ENCODE measurements at places on chromosomes 11 and 22.

DNA sequence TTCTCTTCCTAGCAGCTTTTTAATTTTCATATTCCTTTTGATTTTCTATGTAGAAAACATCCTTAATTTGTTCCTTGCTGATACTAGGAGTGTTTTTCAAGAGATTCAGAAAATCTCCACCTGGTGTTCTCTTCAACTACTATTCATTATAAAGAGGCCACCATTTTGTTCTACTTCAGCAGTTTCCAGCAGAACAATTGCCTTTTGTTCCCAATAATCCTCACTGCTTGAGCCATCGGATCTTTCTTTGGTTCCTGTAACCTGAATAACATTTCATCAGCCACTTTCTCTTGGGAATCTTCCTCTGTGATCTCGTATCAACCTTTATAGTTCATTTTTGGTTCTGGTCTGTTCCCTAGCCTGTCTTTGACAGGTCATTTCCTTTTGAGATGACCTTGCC lies 1.8 kb upstream of the OR10A5 start:
- no peaks in the 10 kb centered on the region for H3K36me3 ChIP-seq
- H3K4me1 ChIP-seq, result no peaks in the 10 kb centered on the region
- no peak overlapping the region for H3K4me3 ChIP-seq
- no peak for DNase-seq

DNA sequence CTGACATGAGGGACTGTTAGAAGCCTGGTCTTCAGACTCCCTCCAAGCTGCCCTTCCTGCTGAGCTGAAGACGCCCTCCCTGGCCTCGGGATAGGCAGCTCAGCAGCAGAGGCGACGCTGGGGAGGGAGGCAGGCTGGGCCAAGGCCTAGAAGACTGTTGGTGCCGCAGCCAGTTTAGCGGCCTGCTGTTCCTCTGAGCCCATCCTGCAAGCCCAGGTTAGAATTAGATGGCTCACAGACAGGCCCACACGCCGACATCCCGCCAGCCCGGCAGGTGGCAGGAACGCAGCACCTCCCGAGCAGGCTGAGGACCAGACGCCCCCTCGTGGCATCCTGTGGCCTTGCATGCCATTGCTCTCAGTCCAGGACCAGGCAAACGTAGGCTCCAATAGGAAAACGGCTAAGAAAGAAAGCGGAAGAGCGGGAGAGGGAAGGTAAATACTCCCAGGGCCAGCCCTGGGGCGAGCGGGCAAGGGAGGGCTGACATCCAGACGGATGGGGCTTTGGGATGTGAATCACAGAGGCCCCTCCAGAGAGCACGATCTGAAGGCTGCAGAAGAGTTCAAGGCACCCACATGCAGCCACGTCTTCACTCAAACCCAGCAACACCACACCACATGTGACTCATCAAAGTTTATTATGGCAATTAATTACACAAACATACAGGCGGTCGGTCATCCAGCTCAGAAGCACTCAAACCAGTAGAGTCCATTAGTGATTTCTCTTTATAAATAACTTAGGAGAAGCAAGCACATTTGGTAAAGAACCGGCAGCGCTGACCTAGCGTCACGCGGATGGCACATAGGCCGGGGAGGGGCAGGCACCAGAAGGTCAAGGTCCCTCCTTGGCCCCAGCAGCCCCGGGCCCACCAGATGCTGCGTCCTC lies 27.6 kb downstream of the CD5 start:
- H3K4me3 ChIP-seq, result peak overlapping the region; percentile 49
- peak overlapping the region; percentile 82 for H3K27ac ChIP-seq
- H3K4me1 ChIP-seq, result peaks cover 30% of the 10 kb centered on the region
- peak; percentile 85 for DNase-seq
- H3K36me3 ChIP-seq, result peaks cover 10% of the 10 kb centered on the region
- no peaks in the 10 kb centered on the region for H3K27me3 ChIP-seq

GRCh38 chr11:116427337-116427902 lies 345.4 kb downstream of the BUD13 start:
- H3K27me3 ChIP-seq, result peaks cover 7% of the 10 kb centered on the region
- no peak overlapping the region for H3K27ac ChIP-seq
- H3K36me3 ChIP-seq, result no peaks in the 10 kb centered on the region
- no peaks in the 10 kb centered on the region for H3K4me1 ChIP-seq
- DNase-seq, result no peak

- no peaks in the 10 kb centered on the region for H3K36me3 ChIP-seq
- H3K4me1 ChIP-seq, result no peaks in the 10 kb centered on the region
- peaks cover 20% of the 10 kb centered on the region for H3K27me3 ChIP-seq
Measured at GRCh38 chr11:133153031-133153430, 379.3 kb downstream of the OPCML start.

DNA sequence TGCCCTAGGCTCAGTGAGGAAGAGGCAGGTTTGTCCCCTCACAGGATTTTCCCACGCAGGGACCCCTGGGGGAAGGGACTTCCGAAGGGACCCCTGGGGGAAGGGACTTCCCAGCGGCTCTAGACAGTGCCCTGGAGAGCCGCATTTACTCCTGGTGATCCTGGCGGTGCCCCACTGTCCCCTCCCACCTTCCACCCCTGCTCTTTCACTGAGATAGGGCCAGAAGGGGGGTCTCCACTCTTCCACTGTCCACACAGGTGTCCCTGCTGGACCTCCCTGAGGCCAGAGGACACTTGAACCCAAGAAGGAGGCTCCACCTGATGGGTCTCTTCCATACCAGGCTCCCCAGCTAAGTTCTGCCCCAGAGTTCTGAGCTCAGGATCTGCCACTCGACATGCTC lies 1333.9 kb downstream of the BRD1 start:
- no peaks in the 10 kb centered on the region for H3K4me1 ChIP-seq
- no peak for DNase-seq
- peaks cover 23% of the 10 kb centered on the region for H3K27me3 ChIP-seq

GRCh38 chr11:30358536-30358935 lies 35.6 kb downstream of the ARL14EP start:
- no peak overlapping the region for H3K4me3 ChIP-seq
- no peaks in the 10 kb centered on the region for H3K27me3 ChIP-seq
- H3K4me1 ChIP-seq, result no peaks in the 10 kb centered on the region
- peaks cover 2% of the 10 kb centered on the region for H3K36me3 ChIP-seq
- H3K27ac ChIP-seq, result no peak overlapping the region

- H3K27me3 ChIP-seq, result no peaks in the 10 kb centered on the region
- H3K36me3 ChIP-seq, result peaks cover 65% of the 10 kb centered on the region
- DNase-seq, result no peak
- H3K4me1 ChIP-seq, result peaks cover 25% of the 10 kb centered on the region
- H3K4me3 ChIP-seq, result no peak overlapping the region
- no peak overlapping the region for H3K27ac ChIP-seq
Measured at GRCh38 chr22:31646186-31647019, 15.6 kb downstream of the PISD start.

- H3K36me3 ChIP-seq, result no peaks in the 10 kb centered on the region
- no peaks in the 10 kb centered on the region for H3K4me1 ChIP-seq
- H3K27ac ChIP-seq, result no peak within 1 kb of the TSS
- DNase-seq, result no peak
- peaks cover 42% of the 10 kb centered on the region for H3K27me3 ChIP-seq
Measured at GRCh38 chr11:62984451-62984991, at the start of gene SLC22A6. SLC22A6 (minus strand) TSS chr11:62984967; CDS start chr11:62984690, 277 bp downstream.

DNA sequence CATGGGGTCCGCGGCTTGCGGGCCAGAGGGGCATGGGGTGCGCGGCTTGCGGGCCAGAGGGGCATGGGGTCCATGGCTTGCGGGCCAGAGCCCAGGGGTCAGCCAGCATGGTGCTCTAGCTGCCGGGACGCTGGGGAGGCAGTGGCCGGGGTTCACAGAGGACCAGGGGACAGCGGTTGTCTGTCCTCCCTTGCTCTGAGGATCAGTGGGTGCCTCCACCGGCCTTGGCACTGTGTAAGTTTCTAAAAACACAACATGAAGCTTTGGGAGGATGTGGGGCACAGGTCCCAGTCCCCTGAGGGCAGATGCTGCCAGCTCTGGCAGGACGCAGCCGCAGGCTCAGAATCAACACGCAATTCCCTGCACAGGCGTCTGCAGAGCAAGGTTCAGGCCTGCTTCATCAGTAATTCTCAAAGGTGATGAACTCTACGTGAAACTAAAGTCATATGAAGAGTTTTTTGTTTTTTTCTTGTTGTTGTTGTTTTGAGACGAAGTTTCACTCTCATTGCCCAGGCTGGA lies 3.0 kb downstream of the MLC1 start:
- no peak overlapping the region for H3K27ac ChIP-seq
- no peak for DNase-seq
- peaks cover 13% of the 10 kb centered on the region for H3K4me1 ChIP-seq
- H3K36me3 ChIP-seq, result no peaks in the 10 kb centered on the region
- no peaks in the 10 kb centered on the region for H3K27me3 ChIP-seq

GRCh38 chr22:39150848-39151215 lies 1.6 kb downstream of the CBX7 start:
- H3K36me3 ChIP-seq, result peaks cover 4% of the 10 kb centered on the region
- no peak for DNase-seq
- H3K27ac ChIP-seq, result peak overlapping the region; percentile 92
- peaks cover 2% of the 10 kb centered on the region for H3K27me3 ChIP-seq
- peak overlapping the region; percentile 80 for H3K4me3 ChIP-seq

DNA sequence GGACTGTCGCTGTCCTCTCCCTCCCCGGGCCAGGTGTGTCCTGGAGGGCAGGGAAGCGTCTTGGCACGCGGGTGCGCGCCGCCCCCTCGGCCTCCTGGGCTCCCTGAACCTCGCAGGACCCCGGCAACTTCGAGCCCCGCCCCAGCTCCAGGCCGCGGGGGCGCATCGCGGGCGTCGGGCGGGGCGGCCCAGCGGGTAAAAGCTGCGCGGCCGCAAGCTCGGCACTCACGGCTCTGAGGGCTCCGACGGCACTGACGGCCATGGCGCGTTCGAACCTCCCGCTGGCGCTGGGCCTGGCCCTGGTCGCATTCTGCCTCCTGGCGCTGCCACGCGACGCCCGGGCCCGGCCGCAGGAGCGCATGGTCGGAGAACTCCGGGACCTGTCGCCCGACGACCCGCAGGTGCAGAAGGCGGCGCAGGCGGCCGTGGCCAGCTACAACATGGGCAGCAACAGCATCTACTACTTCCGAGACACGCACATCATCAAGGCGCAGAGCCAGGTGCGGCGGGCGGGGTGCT lies at the start of gene CST6:
Gene CST6, plus strand, starts transcription at position 224 of the 519 bp plus-strand sequence. Its CDS starts 37 bp downstream, at position 261.
- H3K4me1 ChIP-seq, result peaks cover 3% of the 10 kb centered on the region
- H3K4me3 ChIP-seq, result peak within 1 kb of the TSS; percentile 43
- DNase-seq, result peak; percentile 54
- H3K27ac ChIP-seq, result no peak within 1 kb of the TSS
- H3K36me3 ChIP-seq, result no peaks in the 10 kb centered on the region
- peaks cover 10% of the 10 kb centered on the region for H3K27me3 ChIP-seq

DNA sequence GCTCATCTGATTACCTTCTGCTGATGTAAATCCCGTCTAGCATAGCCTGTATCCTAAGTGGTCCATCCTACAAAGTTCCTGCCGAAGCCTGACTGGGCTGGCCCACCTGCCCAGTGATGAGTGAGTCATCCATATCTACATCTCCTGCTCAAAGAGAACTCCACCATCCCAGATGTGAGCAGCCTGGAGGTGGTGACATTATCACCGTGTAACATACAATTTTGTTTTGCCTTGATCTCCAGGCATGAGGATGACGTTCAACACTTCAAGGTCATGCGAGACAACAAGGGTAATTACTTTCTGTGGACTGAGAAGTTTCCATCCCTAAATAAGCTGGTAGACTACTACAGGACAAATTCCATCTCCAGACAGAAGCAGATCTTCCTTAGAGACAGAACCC lies 5.6 kb downstream of the TMA7B start:
- H3K27ac ChIP-seq, result peak overlapping the region; percentile 51
- H3K36me3 ChIP-seq, result peaks cover 48% of the 10 kb centered on the region
- no peak for DNase-seq

DNA sequence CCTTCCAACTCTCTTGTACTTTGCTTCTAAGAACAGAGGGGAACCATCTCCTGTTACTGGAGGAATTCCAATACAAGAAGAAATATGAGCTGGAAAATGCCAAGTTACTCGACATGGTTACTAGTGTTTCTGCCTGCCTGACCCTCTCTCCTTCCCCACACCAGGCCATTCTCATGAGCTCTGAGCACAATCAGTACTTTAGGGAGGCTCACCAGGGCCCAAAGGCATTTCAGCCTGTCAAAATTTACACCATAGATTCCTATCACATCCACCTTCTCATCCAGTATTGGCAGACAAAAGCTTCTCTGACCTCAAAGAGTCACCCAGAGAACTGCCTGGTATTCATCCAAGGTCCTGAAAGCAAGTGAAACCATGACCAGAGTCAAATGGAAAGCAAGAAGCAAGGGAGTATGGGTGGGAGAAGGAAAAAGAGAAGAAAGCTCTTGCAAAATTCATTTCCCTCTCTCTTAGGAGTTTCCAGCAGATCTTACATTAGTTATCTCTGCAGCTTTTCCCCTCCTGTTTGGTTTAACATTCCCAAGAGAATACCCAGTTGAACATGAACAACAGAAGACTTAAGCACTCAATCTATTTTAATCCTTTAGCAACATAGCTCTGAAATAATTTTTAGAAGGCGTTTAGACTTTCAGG lies 58.7 kb upstream of the NCAM1 start:
- no peaks in the 10 kb centered on the region for H3K36me3 ChIP-seq
- peaks cover 1% of the 10 kb centered on the region for H3K4me1 ChIP-seq
- no peak overlapping the region for H3K27ac ChIP-seq
- DNase-seq, result no peak

DNA sequence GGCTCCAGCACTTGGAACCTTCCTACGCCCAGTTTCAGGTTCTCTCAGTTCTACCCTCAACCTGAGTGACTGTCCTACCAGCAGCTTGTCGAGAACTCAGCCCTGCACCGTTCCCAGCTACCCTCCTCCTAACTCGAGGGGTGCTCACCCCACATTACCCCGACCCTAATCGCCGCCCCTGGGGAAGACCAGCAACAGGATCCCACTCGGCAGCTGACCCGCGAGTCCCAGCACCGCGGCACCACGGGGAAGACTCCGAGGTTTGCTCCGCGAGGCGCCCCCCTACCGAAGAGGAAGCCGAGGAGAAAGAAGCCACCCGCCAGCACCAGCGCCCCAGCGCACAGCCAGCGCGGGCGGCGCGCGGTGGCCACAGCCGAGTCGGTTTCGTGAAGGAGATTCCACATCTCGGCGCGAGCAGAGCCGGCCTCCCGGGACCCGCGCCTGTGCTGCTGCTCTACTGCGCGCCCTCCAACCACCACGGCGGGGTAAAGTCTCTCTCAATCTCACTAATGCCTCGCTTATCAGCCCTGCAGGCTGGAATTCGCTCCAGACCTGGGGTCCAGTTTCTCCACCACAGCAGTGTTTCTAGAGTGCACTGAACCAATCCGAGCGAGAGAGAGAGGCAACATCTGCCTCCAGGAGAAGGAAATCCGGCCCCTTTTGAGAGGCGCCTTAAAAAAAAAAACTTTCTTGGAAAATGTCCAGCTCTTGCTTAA lies at the start of gene FOLH1:
Gene FOLH1, minus strand, starts transcription at position 597 of the 716 bp plus-strand sequence. Its CDS starts 193 bp downstream, at position 404.
- peaks cover 4% of the 10 kb centered on the region for H3K27me3 ChIP-seq
- no peak within 1 kb of the TSS for H3K27ac ChIP-seq
- no peak within 1 kb of the TSS for H3K4me3 ChIP-seq
- no peaks in the 10 kb centered on the region for H3K4me1 ChIP-seq
- H3K36me3 ChIP-seq, result no peaks in the 10 kb centered on the region

DNA sequence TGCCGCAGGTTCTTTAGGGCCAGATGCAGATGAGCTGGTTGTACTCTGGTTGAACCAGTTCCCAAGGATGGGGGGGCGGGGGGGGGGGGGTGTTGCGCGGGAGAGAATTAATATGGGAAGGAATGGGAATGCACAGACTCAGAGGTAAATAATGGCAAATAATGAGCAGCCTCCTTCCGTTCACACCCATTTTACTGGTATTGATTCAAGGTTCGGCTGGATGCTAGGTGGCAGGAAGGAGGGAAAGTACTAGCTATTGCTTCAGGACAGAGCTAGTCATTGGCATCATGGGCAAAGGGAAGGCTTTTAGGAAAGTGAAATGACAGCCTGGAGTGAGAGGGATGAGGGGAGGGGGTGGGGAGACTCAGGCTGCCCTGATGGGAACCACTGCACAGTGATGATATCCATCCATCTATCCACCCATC lies at the start of gene VSTM5:
Gene VSTM5, minus strand, starts transcription at position 25 of the 425 bp plus-strand sequence. CDS start 116 bp downstream, outside the sequence.
- DNase-seq, result no peak
- H3K27me3 ChIP-seq, result peaks cover 17% of the 10 kb centered on the region
- H3K4me3 ChIP-seq, result peak within 1 kb of the TSS; percentile 47
- H3K27ac ChIP-seq, result no peak within 1 kb of the TSS
- H3K36me3 ChIP-seq, result no peaks in the 10 kb centered on the region
- H3K4me1 ChIP-seq, result no peaks in the 10 kb centered on the region
